ENCODE measurements at places on chromosomes 1 and 21.

DNA sequence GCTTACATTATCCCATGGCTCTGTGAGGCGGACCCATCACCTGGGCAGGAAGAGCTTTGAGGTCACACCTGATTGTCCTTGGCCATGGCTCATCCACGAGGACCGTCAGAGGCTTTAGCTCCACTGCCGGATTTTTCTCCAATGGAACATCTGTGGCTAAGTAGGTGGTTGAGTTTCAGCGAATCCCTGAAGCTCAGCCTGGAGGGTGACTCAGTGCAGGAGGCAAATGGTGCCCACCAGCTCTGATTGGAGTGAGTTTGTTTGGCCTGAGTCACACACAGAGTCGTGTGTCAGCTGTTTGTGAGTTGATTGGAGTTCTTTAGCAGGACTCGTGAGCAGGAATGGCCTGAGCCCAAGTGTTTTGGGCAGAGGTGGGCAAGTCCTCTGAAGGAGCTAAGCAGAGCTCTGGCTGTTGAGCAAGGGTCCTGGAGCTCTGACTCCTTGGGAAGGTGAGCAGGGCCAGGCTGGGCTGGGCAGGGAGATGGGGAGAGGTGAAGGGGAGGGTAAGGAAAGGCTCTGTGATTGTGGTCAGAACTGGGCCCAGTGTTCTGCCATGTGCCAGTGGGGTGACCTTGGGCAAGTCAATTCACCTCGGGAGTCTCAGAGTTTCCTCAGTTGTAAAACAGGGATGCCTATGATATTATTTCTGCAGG lies 2.0 kb downstream of the SLC6A17 start:
- no peak for DNase-seq

DNA sequence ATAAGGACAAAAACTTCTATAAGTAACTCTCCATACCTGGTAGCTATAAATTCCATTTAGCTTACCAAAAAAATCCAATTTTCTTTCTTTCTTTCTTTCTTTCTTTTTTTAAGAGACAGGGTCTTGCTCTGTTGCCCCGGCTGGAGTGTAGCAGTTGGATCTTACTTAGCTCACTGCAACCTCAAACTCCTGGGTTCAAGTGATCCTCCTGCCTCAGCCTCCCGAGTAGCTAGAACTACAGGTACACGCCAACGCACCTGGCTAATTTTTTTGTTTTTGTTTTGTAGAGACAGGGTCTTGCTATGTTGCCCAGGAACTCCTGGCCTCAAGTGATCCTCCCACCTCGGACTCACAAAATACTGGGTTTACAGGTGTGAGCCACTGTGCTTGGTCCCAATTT lies 75.5 kb downstream of the EPS15 start:
- DNase-seq = no peak

DNA sequence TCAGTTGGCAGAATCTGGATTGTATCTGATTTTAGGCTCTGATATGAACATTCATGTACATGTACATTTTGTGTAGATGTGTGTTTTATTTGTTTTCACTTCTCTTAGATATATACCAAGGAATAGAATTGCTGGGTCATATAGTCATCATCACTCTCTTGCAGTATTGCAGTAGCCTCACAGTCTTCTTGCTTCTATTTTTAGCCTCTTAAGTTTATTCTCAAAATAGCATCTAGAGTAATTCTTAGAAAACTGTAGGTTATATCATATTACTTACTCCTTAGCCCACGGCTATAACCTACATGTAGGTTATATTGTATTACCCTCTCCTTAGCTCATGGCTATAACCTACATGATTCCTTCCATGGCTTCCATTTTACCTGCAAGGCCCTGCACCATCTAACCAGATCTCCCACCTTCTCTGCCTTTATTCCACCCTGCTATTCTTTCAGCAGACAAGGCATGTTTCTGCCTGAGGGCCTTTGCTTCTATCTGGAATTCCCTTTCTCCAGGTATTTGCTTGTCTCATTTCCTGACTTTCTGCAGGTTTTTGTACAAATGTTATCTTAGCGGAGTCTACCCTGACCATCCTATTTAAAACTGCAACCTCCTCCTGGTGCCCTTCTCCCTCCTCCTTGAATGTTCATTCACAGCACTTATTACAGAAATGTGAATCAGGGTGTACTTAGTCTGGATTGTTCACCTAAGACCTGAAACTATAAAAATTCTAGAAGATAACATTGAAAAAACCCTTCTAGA lies 109.0 kb upstream of the ETV3 start:
- no peak for DNase-seq

- no peak for DNase-seq
Measured at GRCh38 chr1:21385022-21385421, 54.9 kb upstream of the NBPF3 start.
